ENCODE measurements at places on chromosomes 2 and 18.

- DNase-seq, result no peak
These were observed 612.4 kb downstream of the FBXO15 start for GRCh38 chr18:73535189-73535588.

GRCh38 chr2:132415915-132416722, 486 bp upstream of the GPR39 start:
- no peak for DNase-seq

DNA sequence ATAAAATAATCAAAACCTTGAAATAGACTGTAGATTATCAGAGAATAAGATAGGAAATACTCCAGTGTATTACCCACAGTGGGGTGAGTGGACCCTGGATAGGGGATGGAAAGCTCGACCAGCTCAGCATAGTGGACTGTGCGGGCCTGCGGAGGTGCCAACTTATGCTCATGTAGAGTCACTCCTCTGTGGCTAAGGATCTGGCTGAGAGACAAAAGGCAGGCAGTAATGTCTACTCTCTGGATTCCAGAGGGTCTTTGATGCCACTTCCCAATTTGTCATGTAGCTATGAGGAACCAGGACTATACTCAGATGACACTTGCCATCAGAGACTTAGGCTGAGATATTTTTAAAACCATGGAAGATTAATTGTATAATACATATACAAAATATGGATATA, 101.9 kb upstream of the MCFD2 start:
- no peak for DNase-seq

DNA sequence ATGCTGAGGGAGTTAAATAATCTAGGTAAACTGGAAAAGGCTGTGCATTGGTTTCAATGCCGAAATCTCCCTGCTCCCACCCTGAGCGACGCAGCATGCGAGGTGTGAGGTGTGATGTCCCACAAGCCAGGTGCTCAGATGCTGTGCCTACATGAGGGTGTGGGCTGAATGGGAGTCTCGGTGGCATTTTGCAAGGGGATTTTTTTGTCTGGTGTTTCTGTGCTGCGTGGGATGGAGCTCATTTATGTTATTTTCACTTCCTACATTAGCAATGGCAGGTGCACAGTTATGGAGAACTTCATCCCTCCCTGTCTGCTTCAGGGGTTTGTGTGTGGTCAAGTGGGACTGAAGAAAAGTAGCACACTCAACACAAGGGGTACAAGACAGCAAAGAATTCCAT, 110.2 kb upstream of the CCDC68 start:
- no peak for DNase-seq

DNA sequence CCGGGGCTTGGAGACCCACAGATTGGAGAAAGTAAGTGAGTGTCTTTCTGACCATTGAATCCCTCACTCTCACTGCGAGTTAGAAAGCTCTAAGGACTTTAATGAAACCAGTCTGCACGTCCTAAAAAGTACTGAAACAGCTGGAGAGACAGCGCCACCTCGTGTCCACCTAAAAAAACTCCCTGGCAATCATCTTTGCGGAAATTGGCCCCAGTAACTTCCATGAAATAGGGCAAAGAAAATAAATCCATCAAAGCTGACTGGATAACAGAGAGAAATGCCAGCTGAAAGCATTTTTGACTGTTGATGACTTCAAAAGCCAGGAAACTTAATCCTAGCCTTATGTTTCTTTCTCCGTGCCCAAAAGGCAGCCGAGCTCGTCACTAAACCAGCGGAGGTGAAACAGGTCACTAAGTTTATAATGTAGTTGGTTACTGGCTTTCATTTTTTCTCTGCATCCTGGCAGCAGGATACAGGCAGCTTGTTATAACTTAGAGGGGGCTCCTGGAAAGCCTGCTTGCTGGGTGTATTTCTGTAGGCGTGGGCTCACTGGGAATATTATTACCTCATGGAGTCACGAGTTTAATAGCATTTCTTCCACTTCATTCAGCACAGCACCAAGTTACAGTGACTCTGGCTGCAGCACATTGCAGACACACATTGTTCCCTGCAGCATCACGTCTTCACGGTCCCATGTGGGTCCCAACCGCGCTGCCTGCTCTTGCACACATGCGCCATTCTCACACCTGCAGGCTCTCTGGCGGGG, 266.5 kb downstream of the HRH4 start:
- peak; percentile 76 for DNase-seq

DNA sequence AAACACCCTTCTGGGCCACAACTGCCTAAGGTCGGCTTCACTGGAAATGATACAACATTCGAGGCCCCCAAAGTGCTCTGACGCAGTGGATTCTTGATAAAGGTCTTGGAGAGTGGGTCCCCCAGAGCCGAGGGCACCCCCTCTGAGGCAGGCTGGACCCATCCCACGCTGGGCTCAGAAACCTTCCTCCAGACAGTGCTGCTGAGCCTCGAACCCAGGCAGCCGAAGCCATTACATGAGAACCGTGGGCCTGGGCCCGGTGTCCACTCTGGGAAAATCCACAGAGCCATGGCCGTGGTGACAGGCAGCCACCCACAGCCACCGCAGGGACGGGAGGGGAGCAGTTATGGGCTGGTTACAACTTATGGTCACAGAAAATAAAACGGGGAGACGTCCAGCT, 81.4 kb upstream of the ID2 start:
- DNase-seq, result no peak

DNA sequence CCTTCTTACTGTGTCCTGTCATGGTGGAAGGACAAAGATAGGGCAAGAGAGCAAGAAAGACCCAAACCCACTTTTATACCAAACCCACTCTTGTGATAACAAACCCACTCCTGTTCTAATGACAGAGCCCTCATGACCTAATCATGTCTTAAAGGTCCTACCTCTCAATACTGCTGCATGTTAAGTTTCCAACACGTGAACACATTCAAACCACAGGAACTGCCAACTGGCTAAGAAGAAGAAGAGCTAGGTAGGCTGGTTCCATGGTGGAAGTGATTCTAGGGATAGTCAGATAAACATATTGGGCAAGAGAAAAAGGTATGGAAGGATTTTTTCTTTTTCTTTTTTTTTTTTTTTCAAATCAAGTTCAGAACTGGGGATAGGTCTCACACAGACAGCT, 22.0 kb downstream of the CTLA4 start:
- DNase-seq, result no peak

DNA sequence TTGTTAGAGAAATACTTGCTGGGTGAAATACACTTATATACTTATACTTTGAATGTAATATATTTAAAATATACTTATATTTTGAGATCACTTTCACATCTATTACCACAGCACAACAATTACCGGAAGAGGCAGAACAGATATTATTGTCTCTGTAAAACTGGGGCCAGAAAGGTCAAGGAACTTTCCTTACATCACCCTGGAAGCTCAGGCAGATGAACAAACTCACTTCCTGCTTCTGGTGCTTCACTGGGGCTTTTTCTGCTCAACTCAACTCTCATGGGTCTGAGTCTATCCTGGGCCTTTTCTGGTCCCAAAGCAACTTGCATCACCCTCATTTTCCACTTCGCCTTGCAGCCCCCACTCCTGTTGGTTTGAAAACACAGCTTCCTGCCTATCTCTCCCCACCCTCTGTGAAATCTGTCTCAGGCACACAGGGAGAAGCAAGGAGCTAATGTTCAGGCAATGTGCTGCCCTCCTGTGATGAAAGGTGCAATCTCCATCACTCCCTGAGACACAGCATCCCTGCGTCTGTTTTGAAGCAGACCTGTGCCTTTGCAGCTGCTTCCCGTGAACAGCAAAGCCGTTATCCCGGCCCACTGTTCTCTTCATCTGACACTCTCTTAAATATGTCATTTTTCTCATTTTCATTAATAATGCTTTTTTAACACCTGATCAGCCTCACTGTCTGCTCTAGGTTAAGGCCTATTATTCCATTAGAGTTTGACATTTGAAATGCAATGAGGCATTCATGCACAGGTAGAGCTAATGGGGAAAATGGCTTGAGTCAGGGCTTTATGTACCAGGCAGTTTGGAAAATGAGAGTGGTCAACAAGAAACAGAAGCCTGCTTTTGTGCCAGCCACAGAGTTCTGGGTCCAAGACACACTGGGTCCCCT, 251.9 kb upstream of the CHAC2 start:
- no peak for DNase-seq

- DNase-seq, result no peak
These were observed 22.4 kb downstream of the MOGAT1 start for GRCh38 chr2:222693837-222694236.

DNA sequence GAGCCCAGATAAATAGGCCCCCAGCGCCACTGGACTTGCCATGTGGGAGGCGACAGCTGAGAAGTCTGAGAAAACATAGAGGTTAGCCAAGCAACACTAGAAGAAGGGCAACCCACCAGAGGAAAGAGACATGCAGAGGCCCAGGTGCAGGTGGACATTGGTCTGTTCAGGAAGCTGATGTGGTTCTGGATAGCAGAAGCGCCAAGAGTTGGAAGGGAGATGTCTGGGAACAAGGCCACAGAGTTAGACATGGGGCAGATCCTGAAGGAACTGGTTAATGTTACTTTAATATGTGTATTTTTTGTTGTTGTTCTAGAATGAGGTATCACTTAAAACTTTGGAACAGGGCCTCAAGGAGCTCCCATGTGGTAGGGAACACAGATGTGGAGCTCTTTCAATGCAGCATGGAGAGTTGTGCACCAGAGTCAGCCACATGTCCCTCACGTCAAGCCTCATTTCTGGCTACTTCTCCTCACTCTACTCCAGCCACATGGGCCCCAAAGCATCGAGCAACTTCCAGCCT, 62.2 kb upstream of the PKDCC start:
- no peak for DNase-seq

GRCh38 chr2:16351541-16351940, 314.1 kb downstream of the CYRIA start:
- DNase-seq, result no peak

DNA sequence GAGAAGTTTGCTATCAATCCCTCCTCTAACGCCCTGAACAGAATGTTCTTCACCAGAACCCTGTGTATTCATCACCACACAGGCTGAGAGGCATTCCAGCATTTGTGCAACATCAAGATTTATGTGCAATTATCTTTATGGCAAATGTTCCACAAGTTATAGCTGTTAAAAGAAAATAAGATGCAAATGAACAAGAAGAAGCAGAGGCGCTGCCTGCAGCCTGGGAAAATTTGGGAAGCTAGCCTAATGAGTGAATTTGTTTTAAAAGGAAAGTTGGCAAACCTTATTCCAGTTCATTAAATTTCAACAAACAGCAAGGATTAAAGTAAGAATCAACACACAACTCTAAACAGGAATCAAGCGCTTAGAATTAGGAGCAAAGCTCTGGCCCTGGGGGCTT, 5.3 kb downstream of the TPO start:
- DNase-seq, result no peak

DNA sequence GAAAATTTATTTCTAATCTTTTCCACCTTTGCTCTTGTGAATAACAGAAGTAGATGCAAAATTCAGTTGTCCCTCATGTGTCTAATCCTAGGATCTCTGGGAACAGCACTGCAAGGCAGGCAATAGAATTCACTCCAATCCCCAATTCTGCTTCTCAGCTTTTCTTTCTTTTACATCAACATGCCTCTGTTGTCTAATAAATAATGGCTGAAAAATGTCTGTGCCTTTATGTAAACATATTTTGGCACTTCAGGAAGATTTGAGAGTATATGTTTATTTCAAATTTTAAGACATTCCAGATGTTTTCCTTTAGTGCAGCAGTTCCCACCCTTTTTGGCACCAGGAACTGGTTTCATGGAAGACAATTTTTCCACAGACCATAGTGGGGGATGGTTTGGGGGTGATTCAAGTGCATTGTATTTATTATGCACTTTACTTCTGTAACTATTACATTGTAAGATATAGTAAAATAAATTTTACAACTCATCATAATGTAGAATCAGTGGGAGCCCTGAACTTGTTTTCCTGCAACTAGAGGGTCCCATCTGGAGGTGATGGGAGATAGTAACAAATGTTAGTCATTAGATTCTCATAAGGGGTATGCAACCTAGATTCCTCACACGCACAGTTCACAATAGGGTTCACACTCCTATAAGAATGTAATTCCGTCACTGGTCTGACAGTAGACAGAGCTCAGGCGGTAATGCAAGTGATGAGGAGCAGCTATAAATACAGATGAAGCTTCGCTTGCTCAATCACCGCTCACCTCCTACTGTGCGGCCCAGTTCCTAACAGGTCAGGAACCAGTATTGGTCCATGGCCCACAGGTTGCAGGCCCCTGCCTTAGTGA, 590.3 kb upstream of the CNTNAP5 start:
- DNase-seq, result no peak

GRCh38 chr2:226489775-226490541, 309.7 kb downstream of the IRS1 start:
- peak; percentile 23 for DNase-seq

- no peak for DNase-seq
These were observed 68.9 kb upstream of the FZD7 start for GRCh38 chr2:201964631-201965206.

DNA sequence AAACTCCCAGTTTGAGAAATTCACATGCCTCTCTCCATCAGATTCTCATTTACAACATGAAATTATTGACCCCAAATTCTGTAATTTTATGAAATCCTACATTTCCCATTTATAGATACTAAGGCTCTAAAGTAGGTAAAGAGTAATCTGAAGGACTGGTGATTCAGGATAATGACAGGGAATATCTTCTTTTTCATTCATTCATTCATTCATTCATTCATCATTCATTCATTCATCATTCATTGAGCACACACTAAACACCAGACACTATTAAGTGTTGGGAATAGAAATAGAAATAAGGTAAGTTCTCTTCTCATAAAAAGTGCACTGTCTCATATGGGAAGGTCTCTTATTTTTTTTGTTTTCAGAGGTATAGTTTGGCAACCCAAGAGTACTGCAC, 116.9 kb downstream of the TGIF1 start:
- no peak for DNase-seq

DNA sequence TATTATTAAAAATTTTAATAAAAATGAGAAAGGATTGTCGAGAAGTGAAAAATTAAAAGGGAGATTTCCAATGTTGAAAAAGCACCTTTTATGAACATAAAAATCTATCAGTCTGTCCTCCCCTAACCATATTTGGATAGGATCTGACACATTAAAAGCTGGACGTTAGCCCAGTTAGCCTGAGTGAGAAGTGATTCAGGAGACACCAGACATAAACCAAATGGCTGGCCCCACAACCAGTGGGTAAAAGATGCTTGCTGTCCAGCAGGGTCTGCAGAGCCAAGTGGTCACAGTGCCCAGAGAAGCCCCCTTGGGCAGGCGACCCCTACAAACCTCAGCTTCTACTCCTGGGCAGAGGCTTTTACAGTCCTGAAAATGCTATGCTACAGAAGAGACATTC, 253.8 kb upstream of the LYPD1 start:
- no peak for DNase-seq
